ENCODE measurements at places on chromosomes 3 and 15.

- DNase-seq: no peak
Observed at GRCh38 chr15:76149291-76149915, 89.6 kb downstream of the TMEM266 start.

- DNase-seq: no peak
Observed at GRCh38 chr3:169454823-169455222, 208.7 kb downstream of the MECOM start.

DNA sequence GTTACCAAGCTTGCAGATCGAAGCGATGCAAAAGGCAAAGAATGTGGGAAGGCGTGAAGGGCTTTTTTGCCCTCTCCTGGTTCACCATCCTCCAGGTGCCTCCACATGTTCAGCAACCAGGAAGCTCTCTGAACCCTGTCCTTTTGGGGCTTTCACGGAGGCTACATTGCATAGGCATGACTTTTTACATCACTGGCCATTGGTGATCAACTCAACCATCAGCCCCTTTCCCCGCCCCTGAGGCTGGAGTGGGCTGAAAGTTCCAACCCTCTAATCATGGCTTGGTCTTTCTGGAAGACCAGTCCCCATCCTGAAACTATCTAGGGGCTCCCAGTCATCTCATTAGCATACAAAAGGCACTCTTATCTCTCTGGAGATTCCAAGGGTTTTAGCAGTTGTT is 52.6 kb downstream of the UACA start:
- DNase-seq: no peak

DNA sequence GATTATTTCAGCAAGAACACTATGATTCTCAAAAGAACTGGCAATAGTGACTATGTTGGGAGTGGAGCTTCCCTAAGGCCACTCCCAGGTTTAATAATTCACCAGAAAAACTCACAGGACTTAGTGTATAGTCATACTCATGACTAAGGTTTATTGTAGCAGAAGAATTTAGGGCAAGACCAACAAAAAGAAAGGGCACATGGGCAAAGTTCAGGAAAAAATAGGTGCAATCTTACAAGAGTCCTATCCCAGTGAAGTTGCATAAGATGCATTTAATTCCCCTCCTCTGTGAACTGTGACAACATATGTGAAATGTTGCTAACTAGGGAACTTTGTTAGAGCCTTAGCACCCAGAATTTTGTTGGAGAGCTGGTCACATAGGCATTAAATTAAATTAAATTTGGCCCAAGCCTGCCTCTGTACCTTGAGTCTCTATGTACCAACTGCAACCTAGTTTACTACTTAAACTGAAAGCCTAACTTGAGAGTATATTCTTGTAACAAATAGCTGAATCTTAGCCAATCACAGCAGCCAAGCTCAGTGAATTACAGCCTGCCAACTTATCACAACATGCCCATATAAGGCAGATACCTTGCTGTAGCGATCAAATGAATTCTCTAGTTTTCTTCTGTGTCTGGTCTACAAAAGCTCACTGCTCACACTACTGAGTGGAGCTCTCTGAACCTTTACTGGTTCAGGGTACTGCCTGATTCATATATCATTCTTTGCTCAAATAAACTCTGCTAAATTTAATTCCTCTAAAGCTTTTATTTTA is 386.2 kb upstream of the ARHGEF26 start:
- no peak for DNase-seq

GRCh38 chr15:34359416-34359815 is 7.6 kb downstream of the LPCAT4 start:
- DNase-seq: no peak

DNA sequence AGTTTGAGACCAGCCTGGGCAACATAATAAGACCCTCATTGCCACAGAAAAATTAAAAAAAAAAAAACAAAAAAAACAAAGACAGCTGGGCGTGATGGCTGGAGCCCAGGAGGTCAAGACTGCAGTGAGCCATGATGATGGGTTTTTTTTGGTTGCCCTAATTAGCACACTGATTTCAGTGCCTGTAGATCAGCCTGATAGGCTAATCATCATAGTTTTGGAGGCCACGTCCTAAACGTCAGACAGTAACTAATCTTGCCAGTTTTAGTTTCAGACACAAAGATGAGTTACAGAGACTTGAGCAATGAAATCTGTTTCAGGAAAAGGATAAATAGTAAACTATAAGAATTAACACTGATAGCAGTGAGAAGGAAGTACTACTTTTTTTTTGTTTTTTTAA is 55.4 kb downstream of the LRCH3 start:
- no peak for DNase-seq

DNA sequence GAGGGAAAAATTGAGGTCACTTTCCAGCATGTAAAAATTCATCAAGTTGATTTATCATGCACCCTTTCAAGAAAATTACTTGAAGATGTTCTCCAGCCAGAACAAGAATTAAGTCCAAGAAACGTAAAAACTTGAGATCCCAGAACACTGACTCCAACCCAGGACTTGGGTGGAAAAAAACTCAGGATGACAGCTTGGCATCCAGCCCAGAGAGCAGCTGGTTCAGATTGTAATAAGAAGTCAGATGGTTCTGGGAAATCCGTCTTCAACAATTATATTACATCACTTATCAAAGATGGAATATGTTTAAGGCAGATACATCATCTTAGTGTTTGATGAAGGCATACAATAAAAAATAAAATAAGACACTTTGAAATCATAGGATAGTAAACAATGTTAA is 23.0 kb upstream of the DNAJC13 start:
- DNase-seq: no peak

DNA sequence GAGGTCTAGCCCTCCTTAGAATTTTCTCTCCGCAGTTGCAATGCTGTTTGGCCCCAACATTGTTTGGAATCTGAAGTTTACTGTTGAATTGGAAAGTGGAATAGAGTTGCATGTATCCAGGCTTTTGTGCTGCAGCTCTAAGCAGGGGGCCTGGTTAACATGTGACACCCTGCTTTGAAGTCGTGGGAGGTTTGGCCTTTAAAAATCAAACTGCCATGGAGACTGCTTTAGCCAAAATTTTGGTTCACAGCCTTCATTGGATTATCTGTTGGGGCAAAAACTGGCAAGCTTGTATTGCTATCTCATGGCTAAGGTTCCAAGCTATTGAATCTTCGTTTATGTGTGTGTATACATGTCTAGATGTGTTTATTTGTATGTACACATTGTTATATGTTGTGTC is 15.8 kb downstream of the CYP11A1 start:
- DNase-seq: no peak

DNA sequence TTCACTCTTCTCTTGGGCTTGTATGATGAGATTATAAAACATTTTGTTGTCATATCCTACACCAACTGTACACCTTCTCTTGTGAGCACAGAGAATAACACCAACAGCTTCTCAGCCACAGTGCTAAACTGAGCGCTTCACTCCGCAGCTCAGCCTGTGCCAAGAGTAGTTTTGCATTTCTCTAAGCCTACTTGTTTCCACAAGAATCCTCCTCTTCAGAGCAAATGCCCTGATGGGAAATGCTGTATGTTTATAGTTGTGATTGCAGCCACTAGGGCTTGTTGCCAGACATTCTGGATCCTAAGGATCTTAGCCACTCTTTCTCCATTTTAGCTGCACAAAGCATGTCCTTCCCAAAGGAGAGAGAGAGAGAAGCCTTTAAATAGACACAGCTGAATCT is 138.8 kb upstream of the PLXND1 start:
- no peak for DNase-seq

GRCh38 chr3:15331606-15332404 is 581 bp downstream of the SH3BP5 start:
- DNase-seq: no peak
